Mammary epithelial cell (primary cell): ENCODE measurements at places on chromosomes 1 and 21. TPM values are rescaled to one million over a fixed set of nuclear protein-coding genes. Genes with fewer than 3 reads are reported as not detected.
A peak's percentile ranks its signal among the peaks of the same experiment; 100 is the strongest.

DNA sequence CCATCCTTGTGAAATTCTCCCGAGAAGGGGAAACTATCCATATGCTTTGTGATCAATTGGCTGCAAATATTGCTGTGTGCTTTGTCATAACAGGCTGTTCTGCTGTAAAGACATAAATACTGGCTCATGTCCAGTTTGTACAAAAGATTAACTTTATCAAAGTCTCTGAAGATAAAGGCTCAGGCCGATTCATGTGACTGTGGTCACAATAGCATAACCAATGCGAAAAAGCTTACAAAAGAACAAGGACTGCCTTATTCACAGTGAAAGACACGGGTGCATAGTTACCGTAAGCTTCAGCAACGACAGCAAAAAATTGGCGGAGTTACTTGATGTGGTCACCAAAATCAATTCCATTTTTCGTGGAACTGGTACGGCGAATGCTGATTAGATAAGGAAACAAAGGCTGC, 173.6 kb upstream of the CHRM3 start:
- no peak for DNase-seq

DNA sequence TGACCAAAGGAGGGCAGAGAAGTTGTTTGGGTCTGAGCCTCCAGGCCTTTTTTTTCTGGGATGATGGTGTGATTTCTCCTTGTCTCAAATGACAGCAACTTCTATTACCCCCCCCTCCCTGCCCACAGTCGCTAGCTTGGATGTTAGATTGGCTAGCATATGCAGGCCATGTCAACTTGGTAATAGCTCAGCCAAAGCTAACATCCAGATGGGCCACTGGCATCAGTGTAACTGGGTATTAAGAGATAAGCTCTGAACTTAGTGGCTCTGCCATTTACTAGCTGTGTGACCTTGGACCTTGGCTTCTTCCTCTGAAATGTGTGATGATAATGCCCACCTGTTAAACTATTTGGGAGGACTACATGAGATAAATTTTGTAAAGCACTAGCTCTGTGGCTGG, 86.9 kb upstream of the TSPAN2 start:
- no peak for DNase-seq

GRCh38 chr1:76330991-76331603, 256.6 kb downstream of the ST6GALNAC3 start:
- peak; percentile 46 for DNase-seq

RNU1-3 gene
- polyA plus RNA-seq, result not detected

GRCh38 chr1:160748878-160749269, 9.8 kb downstream of the SLAMF7 start:
- peak; percentile 78 for DNase-seq

GRCh38 chr1:236143104-236143948, 987 bp downstream of the GPR137B start:
- peak; percentile 67 for DNase-seq

- no peak for DNase-seq
These were observed 64.8 kb downstream of the KCNJ15 start for GRCh38 chr21:38321568-38321967.

DNA sequence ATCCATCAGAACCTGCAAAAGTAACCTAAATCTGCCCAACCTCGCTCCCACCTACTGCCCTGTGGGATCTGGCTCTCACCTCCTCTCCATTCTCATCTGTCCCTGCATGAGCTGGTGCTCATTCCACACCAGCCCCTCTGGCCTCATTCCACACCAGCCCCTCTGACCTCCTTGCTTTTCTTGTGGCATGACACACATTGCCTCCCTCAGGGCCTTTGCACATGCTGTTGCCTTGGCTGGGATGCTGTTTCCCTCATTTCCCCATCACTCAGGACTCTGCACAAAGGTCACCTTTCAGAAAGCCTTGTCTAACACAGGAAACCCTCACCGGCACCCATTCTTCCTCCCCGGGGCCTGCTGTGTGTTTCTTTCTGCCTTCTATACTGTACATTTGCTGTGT, 197.1 kb downstream of the KAZN start:
- no peak for DNase-seq

- DNase-seq, result peak; percentile 42
These were observed 127.0 kb downstream of the NME7 start for GRCh38 chr1:169240449-169241232.

GRCh38 chr1:82225421-82226185, 424.9 kb downstream of the ADGRL2 start:
- peak; percentile 77 for DNase-seq

- no peak for DNase-seq
These were observed 50.6 kb downstream of the CHML start for GRCh38 chr1:241589521-241589920.

DNA sequence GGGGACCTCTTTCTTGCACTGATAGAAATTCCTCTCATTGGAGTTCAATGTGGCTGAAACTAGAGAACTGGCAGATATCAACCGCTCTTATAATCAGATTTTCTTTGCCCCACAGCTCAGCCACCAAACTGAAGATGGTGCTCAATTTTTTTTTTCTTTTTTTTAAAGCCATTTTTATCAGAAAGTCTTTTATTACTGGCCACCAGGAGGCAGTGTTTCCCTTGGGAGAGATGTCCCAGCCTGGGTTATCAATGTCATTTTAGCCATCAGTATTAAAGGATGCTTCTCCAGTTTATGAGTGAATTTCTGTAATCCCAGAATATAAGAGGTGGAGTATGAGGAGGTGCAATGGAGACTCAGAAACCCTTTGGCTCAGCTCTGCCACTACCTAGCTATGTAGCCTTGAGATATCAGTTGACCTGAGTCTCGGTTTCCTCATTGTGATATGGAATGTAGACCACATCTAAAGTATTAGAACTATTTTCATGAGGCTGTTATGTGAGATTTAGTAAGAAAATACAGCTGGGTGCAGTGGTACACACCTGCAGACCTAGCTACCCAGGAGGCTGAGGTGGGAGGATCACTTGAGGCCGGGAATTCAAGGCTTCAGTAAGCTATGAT, 27.6 kb downstream of the CD244 start:
- peak; percentile 20 for DNase-seq

DNA sequence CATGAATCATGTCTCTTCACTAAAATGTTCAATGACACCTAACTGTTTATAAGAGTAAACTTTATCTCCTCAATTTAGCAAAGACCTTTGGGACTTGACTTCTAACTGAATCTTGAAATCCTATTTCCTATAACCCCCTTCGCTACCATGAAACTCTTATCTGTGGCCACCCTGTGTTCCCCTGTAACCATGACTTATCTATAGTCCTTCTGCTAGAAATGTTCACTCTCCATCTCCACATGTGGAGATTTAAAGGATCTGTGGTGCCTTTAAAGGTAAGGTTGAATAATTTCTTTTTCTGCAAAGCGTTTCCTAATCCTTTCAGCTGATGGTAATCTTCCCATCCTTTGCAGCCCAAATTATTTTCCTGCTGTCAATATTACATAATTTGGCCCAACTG, 436.3 kb upstream of the RUNX1 start:
- DNase-seq, result no peak

DNA sequence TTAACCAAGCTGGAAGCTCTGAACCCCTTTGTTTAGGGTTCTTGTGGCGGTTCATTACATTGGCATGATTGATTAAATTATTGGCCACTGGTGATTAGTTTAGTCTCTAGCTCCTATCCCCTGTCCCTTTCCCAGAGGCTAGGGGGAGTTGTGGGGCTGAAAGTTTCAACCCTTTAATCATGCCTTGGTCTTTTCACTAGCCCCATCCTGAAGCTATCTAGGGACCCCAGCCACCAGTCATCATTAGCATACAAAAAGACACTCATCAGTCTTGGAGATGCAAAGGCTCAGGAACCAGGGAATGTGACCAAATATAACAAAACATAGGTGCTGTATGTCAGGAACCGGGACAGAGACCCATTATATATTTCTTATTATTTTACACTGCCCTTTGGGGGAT, 34.7 kb upstream of the SNX27 start:
- no peak for DNase-seq

DNA sequence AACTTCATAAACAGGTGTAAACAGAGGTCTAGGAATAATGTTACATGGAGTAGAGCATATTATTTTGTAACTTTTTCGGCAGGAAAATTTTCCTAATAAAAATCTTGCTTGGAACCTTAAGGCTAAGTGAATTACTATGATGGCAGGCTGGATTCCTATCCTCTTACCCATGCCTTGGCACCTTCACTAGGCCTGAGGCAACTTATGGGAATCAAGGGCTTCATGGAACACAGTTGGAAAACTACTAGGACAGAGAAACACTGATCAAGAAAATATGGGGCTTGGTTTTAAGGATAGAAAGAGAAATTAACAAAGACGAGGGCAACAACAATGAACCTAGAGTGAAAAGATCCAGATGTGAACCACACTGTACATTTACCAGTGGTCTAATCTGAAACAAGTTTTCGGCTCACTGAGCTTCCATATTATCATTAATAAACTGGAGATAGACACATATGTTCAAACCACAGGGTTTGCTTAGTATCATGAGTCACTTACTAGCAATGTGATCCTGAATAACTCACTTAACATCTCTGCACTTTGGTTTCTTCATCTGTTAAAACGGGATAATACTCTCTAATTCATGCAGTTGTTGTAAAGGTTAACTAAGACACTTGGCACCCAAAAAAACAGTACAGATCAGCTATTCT, 68.5 kb downstream of the GPATCH2 start:
- DNase-seq, result peak; percentile 75

CHIT1 gene
- not detected for polyA plus RNA-seq

RCSD1 gene
- 3.1 TPM for polyA plus RNA-seq

GRCh38 chr1:7912743-7913557, 27.7 kb downstream of the TNFRSF9 start:
- no peak for DNase-seq

GRCh38 chr1:82321794-82322193, 521.1 kb downstream of the ADGRL2 start:
- peak; percentile 24 for DNase-seq

KRTAP21-2 gene
- polyA plus RNA-seq, result not detected

- peak; percentile 23 for DNase-seq
These were observed 14.0 kb upstream of the PABPC4 start for GRCh38 chr1:39590546-39590945.

GRCh38 chr1:214523124-214523824, 28.1 kb downstream of the PTPN14 start:
- DNase-seq, result no peak

FAM72C gene
- 1.0 TPM for polyA plus RNA-seq

GRCh38 chr1:114457675-114458236, 53.2 kb downstream of the TRIM33 start:
- DNase-seq, result no peak

DNA sequence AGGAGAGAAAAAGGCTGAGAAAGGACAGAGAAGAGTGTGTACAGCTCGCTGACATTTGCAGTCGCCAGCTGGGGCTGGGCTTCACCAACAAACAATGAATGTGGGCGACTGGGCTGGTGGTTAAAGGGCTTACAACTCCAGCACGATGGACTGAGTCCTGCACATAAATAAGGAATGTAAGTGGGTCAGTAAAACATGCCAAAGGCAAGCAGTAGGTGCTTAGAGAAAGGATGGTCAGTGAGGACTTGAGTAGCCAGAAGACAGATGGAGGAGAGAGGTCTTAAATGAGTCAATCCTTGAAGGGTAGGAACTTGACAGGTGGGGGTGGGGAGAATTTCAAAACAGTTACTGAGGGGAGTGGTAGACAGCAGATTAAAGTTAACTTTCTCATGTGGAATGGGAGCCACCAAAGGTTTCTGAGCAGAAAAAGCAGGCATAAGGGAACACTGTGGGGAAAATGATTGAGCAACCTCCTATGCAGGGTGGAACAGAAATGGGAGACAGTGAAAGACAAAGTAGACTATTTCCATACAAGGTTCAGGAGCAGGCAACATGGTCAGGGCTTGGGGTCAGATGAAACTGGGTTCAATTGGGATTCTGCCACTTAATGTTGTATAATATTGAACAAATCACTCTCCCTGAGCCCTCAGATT, 37.4 kb downstream of the GADD45A start:
- DNase-seq, result no peak

GRCh38 chr1:86502721-86503405, 34.1 kb downstream of the CLCA1 start:
- no peak for DNase-seq

- peak; percentile 39 for DNase-seq
These were observed 541.6 kb upstream of the CAMK1G start for GRCh38 chr1:209041927-209042326.

COG2 gene
- polyA plus RNA-seq, result 11.0 TPM

DNA sequence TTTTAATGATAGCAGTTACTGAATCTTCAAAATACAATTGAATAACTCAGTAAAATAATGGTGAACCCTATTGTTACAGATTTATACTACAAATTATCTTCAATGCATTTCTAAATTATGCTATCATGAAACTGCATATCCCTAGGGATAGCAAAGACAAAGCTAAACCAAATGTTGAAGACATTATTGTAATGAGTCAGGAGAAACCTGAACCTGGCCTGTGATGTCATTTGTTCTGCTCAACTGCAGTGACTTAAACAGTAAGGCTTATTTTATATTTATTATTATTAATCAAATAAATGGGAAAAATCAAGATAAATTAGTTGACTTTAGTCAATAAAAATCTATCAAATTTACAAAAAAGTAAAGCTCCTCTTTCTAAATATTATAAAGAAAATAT, 100.3 kb downstream of the UCHL5 start:
- DNase-seq, result no peak

DNA sequence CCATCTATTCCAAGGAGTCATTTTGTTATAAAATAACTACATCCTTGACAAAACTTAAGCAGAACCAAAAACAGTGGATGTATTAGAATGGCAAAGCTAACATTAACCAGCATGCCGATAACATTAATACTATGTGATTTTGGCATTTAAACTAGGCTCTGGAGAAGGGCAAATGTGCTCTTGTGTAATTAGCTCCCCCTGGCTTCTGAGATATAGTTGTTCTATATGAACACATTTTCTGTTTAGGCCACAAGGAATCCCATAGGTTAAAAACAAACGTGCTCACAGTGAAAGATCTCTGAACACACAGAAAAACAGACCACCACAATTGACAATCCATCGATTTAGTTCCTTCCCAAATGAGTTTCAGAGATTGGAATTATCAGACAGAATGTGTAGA, 57.4 kb upstream of the TARS2 start:
- peak; percentile 2 for DNase-seq

DNA sequence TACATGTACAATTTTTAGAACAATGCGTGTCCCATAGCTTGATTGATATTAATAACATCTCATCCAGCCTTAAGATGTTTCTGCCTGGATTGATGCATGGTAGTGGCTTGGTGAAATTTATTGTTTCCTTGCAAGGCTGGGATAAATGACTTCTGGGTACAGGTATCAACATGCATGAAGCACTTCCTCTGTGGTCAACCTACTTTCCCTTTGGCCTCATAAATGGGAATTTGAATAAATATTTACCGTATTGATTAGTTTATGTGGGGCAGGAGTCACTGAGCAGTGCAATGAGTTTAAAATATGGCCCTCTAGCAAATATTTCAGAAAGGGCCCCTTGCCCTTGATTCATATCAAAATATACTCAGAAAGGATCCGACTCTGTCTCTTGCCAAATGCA, 83.9 kb upstream of the KCNE2 start:
- peak; percentile 55 for DNase-seq

DNA sequence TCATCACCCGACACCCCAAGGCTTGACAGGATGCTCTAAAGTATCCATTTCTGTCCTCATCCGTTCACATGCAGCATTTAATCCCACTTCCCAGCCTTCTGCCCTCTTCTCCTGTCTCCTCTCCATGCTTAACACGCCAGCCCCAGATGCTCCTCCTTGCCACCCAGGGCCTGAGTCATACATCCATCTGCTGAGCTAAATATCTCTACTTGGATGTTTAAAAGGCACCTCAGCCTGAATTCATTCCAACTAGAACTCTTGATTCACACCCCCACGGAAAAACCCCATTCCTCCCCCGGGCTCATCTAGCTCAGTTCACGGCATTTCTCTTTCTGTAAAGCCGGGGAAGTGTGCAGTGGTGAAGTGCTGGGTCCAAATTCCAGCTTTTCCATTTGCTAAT, 27.7 kb downstream of the TEX35 start:
- peak; percentile 36 for DNase-seq

- no peak for DNase-seq
These were observed 83.3 kb downstream of the DISP1 start for GRCh38 chr1:222898191-222898527.

ICOSLG gene
- 3.3 TPM for polyA plus RNA-seq
